K562 (cell line): ENCODE measurements at places on chromosomes 7 and 10. TPM values are rescaled to one million over a fixed set of nuclear protein-coding genes. Genes with fewer than 3 reads are reported as not detected.

- no peak for DNase-seq
These were observed 56.7 kb upstream of the EN2 start for GRCh38 chr7:155401231-155401630.

GRCh38 chr7:90816511-90817142 is 220.5 kb downstream of the CDK14 start:
- no peak for DNase-seq

- DNase-seq = no peak
These were observed 47.4 kb downstream of the HOXA1 start for GRCh38 chr7:27048438-27048837.

MCM10 gene
- total RNA-seq = 59.4 and 68.1 TPM in 2 replicates

- DNase-seq = no peak
These were observed 493 bp downstream of the ZMIZ2 start for GRCh38 chr7:44748948-44749731.

MMD2 gene
- not detected in 2 replicates for total RNA-seq

DNA sequence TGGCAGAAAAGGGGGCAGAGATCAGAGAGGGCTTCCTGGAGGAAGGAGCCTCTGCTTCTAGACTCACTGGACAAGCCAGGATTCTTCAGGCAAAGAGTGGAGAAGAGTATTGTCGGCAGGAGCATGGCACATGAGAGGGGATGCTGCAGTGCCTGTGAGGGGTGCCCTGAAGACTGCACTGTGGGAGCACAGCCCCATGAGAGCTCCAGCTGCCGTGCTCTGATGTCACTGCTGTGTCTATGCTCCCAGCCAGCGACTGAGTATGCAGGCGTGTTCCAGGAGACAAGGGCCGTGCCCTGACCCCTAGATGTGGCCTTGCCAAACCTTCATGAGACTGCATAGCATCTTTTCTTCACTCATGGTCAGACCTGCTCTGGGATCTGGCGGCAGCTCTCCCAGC is 339.1 kb downstream of the RPS24 start:
- no peak for DNase-seq

- no peak for DNase-seq
These were observed 650.3 kb upstream of the ADARB2 start for GRCh38 chr10:2387672-2388071.

GRCh38 chr10:60073781-60074656 is 167.7 kb upstream of the CCDC6 start:
- peak; percentile 74 for DNase-seq

DNA sequence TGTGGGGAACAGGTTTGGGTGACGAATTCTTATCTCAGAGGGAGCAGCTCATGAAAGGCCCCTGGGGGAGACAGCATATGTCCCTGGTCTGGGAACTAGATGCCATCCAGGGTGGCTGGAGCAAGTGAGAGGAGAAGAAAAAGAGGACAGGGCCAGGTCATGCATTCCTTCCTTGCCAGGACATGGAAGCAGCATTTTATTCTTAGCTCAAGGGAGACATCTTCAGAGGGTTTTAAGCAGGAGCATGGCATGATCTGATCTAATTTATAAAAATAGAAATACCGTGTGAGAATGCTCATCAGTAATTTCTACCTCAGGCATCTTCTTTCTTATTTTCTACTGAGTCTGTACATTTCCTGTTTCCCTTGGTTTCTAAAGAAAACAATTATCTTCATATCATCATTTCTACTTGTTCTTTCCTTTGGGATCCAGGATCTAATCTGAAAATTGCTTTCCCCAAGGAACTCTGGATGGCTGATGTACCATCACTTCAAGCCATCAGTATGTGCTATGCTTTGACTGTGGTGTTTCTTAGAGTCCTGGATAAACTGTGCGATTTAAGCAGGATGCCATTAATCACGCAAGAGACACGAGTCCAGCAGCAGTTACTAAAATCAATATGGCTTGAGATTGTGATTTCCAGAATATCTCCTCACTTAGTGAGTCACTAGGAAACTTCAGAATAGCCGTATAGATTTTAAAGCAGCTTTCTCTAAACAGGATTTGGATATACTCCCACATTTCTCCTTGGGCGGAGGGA is 386.2 kb downstream of the GALNT17 start:
- DNase-seq = no peak

DNA sequence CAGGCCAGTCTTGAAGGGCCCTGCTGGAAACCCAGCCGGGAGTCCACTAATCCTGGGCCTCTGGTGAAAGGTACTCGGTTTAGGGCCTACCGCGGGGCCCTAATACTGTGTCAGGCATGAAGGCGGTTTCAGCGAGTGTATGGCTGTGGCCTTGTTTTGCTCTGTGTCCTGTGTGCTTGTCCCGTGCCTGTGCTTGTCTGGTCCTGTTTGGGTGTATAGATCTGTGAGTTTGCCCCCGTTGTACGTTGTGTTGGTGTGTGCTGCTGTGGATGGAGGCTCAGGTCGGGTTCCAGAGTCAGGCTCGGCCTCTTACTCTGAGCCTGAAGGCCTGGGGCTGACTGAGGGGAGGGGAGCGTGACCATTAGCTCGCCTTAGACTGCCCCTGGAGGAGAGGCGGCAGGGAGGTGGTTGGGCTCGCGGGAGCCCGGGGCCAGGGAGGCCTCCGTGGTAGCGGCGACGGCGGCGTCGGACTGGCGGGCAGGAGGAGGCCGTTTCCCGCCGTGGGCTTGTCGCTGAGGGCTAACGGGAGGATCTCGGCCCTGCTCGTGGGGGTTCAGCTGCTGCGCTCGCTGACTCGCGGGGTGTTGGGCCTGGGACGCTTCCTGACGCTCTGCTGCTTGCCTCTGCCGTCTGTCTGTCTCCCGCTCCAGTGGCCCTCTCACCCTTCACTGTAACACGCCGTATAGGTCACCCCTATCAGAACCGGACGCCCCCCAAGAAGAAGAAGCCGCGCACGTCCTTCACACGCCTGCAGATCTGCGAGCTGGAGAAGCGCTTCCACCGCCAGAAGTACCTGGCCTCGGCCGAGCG is 2.6 kb downstream of the TLX1 start:
- DNase-seq = no peak

GRCh38 chr10:101441541-101442455 is 87.8 kb downstream of the BTRC start:
- DNase-seq = peak; percentile 51

TSPAN15 gene
- 0.53 and 0.83 TPM in 2 replicates for total RNA-seq

DNAJB12 gene
- 31.0 and 31.5 TPM in 2 replicates for total RNA-seq

DNA sequence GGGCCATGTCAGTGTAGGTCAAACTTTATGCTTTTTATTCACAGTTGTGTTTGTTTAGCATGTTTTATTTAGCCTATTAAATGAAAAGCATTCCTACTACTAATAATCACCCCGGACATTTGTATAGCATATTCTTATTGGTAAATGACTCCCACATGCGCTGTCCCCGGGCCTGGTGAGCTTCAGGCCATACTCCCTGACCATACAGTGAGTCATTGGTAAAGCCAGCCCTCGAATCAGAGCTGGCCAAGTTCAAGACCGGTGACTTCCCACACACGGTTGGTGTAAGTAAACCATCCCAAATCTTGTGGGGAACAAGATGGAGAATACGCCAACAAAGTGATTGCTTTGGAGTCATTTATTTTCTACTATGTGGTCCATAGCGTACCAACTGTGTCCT is 238.7 kb upstream of the TCF7L2 start:
- no peak for DNase-seq

- DNase-seq = no peak
These were observed 520.8 kb downstream of the DNAJB6 start for GRCh38 chr7:157857578-157858075.

DNA sequence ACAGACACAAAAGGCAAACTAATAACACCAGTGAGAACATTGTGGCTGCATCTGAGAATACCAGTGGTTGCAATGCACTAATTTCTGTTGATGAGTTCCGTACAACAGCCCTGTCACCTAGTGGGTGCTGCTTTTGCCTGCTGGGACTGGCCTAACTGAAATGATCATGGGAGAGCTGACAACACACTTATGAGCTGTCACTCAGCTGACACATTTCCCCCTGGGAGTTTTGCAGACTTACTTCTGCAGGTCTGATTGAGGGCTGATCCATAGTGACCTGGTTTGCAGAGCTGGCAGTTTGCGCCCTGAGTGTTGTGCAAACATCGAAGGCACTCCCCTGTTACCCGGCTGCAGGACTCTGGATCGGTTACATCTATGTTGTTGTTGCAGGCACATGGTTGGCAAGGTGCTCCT is 60.6 kb upstream of the LAMB1 start:
- no peak for DNase-seq
